ENCODE measurements at places on chromosomes 12 and 14.

- DNase-seq = no peak
These were observed 10.0 kb downstream of the KNTC1 start for GRCh38 chr12:122537021-122537420.

DNA sequence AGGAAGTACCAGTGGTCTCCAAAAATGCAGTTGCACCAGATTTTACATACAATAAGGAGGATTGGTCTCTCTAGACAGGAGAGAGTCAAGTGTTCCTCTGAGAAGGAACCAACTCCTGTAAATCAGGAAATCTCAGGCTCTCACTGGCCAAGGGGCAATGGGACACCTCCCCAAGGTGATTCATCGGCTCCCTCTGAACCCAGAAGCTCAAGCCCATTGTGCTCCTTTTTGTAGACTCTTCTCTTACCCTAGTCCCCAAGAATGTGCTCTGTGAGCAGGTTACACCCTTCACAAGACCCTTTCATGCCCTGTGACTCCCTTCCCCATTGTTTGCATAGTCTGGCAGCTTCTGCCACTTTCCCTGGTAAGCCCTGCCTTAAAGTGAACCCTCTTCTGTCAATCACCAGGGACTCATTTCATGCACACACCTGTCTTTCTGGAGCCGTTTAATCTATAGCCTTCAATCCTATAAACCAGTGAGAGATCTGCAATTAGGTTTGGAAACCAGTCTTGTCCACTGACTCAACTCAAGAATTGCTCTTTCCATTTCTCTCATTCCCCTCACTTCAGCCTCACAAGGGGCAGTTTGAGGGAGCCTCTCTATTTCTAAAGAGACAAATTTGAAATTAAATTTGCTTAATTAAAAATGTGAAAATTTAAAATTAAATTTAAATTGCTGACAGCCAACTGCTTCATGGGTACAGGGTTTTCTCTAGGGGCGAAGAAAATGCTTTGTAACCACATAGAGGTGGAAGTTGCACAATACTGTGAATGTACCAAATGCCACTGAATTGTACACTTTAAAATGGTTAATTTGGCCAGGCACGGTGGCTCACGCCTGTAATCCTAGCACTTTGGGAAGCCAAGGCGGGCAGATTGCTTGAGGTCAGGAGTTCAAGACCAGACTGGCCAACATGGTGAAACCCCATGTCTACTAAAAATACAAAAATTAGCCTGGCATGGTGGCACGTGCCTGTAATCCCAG is 38.3 kb upstream of the LTA4H start:
- DNase-seq = no peak

DNA sequence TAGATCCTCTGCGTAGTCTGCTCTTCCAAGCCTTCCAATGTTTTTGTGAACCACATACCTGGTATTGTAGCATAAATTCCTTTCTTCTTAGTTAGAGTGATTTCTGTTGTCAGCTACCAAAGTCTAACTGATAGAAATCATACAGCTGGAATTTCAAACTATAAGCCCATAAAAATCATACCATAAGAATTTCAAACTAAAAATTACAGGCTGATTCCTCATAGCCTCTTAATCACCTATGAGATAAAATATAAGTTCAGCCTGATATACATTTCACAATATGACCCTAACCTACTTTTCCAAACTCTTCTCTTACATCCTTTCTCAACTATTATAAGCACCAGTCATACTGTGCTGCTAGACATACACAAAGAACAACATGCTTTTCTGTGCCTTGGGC is 64.8 kb downstream of the PTHLH start:
- DNase-seq = no peak

GRCh38 chr14:64340560-64341196 is 46.5 kb upstream of the ESR2 start:
- DNase-seq = no peak

DNA sequence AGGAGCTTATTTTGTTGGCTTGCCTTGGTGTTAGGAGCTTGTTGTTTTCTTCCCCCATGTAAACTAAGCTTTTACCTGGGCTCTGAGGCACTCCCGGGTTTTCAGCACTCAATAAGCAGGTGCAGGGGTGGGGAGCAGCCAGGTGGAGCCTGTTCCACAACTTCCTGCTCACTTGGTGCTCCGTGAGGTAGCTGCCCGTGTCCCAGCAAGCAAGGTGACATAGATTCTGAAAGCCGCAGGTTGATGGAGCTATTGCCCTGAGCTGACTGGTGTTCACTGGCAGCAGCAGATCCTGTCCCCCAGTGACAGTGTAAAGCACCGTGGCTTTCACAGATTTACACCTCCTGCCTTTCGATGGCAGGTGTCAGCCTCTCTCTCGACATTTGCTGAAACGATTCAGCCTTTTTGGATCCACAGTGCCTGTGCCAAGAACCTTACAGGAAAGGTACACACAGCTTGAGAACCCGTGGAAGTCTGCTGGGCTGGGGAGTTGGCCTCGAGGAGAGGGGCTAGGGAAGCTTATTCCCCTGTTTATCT is 295.7 kb upstream of the FKBP4 start:
- DNase-seq = no peak

GRCh38 chr12:94122591-94122990 is 25.8 kb upstream of the PLXNC1 start:
- DNase-seq = no peak

DNA sequence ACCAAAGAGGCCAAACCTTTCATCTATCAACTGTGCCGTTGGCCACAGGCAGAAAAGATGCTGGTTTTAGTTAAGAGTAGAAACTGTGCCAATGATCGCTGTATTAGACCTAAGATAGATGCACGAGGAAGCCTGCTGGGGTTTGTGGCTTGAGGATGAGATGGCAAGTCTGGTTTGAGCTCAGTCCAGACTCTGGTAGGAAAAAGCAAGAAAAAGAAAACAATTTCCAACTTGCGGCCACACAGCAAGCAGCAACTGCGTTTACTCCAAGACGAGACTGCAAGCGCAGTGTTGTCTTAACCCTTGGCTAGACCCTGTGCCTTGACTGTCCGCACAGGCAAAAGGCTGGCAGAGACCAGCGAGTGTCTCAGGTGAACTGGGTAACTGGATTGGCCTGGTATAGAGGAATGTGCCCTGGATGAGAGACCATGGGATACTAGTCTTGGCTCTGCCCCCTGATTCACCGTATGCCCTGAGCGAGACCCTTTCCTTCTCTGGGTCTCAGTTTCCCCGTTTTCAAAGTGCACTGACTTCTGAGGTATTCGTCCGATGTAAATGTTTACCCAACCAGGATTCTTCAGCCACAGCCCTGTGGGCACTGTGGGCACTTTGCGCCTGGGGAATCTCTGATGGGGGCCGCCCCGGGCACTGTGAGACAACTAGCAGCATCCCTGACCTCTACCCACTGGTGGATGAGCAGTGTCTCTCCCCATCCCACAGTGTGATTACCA is 113.4 kb downstream of the DICER1 start:
- DNase-seq = no peak

- DNase-seq = no peak
These were observed 262.7 kb downstream of the SYT1 start for GRCh38 chr12:79127271-79127751.

GRCh38 chr14:74947353-74948227 is 7.8 kb downstream of the PGF start:
- no peak for DNase-seq

DNA sequence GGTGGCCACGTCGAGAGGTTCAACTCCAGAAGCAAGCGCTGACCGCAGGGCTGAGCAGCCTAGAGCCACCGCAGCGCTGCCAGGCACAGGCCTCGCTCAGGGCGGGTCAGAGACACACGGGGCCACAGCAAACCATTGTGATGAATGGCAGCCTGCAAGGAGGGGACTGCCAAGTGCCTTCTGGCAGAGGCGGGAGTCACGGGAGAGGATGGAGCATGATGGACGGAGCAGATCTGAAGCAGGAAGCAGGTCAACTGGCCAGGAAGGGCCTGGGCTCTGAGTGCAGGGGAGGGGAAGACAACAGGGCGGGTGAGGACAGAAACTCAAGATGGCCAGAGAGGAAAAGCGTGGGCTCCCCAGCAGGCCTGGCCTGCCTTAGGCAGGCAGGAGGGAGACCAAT is 49.8 kb downstream of the CDC42BPB start:
- DNase-seq = no peak

DNA sequence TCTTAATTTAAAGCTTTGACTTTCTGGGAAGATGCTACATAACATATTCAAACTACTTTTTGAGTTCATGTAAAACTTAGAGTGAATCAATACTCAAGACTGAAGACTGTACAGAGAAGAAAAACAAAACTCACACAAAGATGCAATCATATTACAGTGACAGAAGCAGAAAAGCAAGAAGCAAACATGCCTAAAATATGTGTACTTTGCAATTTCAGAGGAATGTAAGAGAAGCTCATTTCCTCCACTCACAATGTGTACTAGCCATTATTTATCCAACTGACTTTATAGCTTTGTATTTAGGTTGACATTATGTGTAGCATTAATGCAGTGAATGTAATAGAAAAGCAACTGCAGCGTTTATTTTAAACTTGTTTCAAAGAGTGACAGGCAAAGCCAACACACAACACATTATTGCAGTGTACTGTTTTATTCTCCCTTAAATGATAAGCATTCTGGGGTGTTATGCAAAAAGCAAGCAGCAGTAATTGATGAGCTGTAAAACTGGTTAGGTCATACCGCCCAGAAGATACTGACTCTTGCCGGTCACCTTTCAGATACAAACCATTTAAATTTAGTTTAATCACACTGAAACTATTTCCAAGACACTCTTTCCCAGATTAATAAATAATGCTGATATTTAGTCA is 88.2 kb upstream of the PAWR start:
- DNase-seq = no peak

DNA sequence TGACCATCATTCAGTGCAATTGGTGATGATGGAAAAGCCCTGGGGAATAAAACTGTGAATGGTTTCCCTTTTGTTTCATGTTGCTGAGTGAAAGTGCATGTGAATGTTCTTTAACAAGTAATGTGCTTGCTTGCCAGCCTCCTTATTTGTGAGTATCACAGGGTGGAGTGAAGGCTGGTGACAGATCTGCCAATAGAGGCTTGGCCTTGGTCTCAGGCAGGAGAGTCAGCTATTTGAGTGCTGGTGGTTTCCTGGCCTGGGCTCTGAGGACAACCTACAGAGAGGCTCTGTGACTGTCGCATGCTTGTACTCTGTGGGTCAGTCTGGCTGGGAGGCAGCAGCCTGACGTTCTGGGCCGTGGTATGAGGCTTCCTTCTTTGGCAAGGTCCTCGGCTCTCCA is 20.7 kb downstream of the KRT85 start:
- DNase-seq = no peak

DNA sequence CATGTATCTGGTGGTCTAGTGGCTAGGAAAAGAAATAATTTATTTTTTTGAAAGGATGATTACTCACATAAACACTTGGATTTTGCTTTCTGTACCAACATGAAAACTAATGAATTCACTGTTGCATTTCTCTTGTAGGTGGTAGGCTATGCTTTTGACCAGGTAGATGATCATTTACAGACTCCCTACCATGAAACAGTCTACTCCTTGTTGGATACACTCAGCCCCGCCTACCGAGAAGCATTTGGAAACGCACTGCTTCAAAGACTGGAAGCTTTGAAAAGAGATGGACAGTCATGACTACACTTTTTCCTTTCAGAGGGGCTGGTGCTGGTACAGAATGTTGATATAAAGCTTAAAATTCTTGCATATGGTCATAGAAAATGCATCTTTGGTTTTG is 6.5 kb upstream of the AK7 start:
- no peak for DNase-seq

- no peak for DNase-seq
These were observed 15.6 kb downstream of the HIP1R start for GRCh38 chr12:122850695-122851350.

GRCh38 chr14:34063470-34064164 is 112.7 kb upstream of the EGLN3 start:
- DNase-seq = no peak
